ENCODE measurements at places on chromosomes 7 and 10.
A peak's percentile ranks its signal among the peaks of the same experiment; 100 is the strongest.

GRCh38 chr7:82443036-82443546 lies 486 bp downstream of the CACNA2D1 start:
- no peak for DNase-seq

- DNase-seq = no peak
Measured at GRCh38 chr10:870564-871166, 60.8 kb downstream of the LARP4B start.

DNA sequence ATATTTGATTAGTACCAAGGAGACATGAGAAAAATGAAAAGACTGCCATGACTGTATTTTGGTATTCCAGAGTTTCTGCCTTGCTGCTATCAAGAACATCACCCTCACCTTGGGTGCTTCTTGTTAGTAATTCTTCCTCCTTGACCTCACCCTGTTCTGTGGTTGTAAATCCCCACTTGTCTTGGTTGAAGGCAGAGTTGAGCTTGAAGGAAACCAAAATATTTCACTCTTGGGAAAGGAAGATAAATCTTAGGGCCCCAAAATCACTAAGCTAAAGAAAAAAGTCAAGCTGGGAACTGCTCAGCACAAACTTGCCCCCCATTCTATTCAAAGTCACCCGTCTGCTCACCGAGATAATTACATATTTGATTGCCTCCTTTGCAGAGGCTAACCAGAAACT lies 20.6 kb upstream of the AKR1C3 start:
- DNase-seq = no peak

DNA sequence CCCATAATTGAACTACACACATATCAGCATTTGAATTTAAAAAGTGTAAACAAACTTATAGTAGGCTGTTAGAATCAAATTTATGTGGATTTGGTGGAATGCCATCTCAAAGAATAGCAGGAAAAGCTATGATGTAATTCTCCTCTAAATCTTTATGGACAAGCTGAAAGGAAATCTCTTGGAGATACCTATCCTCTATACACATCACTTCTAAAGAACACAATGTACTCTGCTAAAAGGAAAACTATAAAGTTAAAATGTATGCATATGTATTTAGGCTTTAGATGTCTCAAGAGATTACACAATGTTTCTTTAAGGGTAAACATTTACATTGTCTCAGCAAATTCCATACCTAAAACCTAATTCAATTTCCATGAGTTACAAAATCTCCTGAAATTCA lies 323.3 kb downstream of the CRPPA start:
- DNase-seq = no peak

DNA sequence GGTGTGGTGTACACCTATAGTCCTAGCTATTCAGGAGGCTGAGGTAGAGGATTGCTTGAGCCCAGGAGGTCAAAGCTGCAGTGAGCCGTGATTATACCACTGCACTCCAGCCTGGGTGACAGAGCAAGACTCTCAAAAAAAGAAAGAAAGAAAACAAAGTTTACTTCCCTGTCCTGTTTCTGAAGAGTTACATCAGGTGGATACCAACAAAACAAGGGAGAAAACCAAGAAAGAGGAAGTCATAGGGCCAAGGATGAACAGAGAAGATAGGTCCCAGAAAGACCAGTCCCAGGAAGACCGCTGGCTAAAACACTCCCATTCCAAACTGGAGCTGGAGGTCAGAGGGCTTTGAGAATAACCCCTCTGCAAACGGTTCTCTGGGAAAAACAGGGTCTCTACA lies 13.5 kb downstream of the MACROH2A2 start:
- no peak for DNase-seq

GRCh38 chr10:132395704-132396493 lies 1.1 kb upstream of the PWWP2B start:
- no peak for DNase-seq

- no peak for DNase-seq
Measured at GRCh38 chr7:96707901-96708774, 1.5 kb downstream of the SEM1 start.

DNA sequence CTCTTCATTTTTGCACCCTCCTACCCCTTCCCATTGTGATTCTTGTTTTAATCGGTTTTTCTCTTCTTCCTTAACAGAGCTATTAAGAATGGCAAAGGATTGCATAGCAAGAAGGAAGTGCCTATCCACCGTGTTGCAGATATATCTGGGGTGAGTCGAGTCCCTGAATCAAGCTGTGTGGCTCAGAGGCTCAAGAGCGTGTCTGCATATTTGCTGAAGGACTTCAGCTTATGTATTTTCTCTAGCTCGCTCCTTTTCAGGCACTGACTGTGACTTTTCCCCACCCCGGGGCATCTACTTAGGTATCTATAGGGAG lies 126.6 kb downstream of the LRRC4 start:
- DNase-seq = no peak

- DNase-seq = no peak
Measured at GRCh38 chr10:58867683-58868082, 308.8 kb upstream of the PHYHIPL start.

GRCh38 chr7:153320681-153321080 lies 561.1 kb downstream of the ACTR3B start:
- DNase-seq = no peak

- DNase-seq = no peak
Measured at GRCh38 chr10:124175701-124176348, 82.4 kb upstream of the CHST15 start.

DNA sequence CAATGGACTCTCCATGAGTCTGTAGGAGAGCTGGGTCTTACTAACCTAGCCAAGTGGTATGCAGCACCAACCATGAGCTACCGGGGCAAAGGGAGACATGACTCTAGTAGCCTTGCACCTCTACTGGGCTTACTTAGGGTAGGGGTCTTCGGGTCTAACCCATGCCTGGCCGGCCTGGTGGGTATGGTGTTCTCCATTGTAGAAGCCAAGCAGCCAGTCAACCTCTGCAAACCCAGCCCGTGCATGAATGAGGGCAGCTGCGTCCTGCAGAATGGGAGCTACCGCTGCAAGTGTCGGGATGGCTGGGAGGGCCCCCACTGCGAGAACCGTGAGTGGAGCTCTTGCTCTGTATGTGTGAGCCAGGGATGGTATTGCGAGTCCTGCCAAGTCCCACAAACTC lies 51.0 kb downstream of the VWA2 start:
- no peak for DNase-seq

DNA sequence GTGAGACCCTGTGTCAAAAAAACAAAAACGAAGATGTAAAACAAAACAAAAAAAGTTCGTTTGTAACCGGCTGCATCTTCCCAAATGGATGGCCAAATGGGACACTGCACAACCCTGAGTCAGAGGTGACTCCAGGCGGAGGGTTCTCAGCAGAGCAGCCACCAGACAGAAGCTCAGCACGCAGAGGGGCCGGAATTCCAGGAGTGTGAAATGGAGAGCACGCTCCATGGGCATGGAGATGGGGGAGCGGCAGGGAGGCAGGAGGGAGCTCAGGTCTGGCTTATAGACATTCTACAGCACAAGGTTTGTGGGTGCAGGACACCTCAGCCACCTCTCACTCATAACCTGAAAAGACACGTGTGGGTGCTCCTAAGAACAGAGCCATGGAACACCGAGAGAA lies 227.0 kb downstream of the MAD1L1 start:
- DNase-seq = no peak

DNA sequence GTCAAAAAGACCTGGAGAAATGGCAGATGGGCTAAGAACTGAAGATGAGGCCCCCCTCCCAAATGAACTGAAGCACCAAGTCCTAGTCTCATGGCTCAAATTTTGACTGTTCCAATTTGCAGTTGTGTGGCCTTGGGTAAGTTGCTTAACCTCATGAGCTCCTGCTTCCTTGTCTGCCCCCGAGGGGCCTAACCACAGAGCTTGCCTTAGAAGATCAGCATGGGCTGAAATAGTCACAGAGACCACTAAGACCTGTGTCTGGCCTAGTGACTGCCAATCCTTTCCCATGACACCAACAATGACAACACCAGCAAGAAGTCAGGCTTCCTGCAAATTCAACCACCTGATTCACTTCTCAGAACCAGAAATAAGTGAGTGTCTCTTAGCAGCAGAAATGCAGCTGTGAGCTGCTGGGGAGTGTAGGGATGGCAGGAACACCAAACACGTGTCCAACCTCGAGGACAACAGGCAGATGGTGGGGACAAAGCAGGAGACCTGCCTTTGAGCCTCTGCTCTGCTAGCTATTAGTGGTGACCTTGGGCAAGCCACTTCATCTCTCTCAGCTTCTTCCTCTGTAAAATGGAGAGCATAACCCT lies 23.7 kb downstream of the CRHR2 start:
- DNase-seq = no peak

- DNase-seq = no peak
Measured at GRCh38 chr10:14740684-14741247, 33.9 kb downstream of the FAM107B start.

DNA sequence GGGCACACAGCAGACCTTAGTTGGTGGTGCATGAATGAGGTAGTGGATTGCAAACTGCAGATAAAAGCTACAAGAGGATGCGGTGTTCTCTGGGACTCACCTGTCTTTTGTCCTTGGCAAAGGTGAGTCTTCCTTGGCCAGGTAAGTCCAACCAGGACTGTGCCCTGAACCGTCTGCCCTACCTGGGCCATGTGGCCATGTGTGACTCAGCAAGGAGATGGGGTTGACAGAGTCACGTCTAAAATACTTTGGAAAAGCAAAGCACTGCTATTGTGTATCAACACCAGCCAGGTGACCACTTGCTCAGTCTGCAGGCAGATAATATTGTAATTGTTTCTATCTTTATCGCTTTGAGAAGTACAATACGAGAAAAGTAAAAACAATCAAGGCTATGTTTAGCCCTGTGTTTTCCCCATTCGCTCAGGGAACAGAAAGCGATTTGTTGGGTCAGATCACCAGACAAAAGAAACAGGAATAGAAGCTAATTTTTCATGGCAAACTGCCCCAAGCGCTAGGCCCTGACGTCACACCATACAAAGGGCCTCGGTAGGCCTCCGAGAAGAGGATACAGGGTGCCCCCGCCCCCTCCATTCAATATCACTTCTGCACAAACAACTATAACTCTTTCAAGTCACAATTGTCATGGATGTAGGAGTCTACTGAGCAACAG lies 57.3 kb downstream of the FAM53B start:
- no peak for DNase-seq

DNA sequence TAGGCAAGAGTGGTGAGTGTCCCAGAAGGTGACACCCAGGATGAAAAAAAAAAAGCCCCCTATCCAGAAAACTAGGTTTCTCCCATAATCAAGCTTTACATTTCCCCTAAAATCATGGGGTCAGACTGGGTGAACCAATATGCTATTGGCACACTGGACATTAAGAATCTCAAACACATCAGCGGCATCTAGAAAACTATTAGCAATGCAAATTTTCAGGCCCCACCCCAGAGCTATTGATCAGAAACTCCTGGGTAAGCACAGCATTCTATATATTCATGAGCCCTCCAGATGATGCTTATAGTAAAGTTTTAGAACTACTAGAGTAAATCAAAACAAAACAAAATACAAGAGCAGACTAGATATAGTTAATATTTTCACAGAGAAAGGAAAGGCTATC lies 36.4 kb downstream of the IQUB start:
- no peak for DNase-seq

- no peak for DNase-seq
Measured at GRCh38 chr7:36037121-36037662, 115.9 kb upstream of the EEPD1 start.

GRCh38 chr10:27747096-27747451 lies 1.5 kb upstream of the MKX start:
- no peak for DNase-seq

- DNase-seq = no peak
Measured at GRCh38 chr10:49745756-49746155, 16.4 kb downstream of the OGDHL start.

DNA sequence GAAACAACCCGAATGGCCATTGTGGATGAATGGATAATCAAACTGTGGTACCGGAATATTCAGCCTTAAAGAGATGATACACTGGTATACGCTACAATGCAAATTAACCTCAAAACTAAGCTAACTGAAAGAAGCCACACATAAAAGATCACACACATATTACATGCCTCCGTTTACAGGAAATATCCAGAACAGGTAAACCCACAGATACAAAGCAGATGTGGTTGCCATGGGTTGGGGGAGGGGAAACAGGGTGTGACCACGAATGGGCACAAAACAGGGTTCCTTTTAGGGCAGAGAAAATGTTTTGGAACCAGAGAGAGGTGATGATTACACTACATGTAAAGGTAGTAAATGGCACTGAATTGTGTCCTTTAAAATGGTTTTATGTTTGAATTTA lies 16.6 kb downstream of the ESYT2 start:
- DNase-seq = peak; percentile 51

DNA sequence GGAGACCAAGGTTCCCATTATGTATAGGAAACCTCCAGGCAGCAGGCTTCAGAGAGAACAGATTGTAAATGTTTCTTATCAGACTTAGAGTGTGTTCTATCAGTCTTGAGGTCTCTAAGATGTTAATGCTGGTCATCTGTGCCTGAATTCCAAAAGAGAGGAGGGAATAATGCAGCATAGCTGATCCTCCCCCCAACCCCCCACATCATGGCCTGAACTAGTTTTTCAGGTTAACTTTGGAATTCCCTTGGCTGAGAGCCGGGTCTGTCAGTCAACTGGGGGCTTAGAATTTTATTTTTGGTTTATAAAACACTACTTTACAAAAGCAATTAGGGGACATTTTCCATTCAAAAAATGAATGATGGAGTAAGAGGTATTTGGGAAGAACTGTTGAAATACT lies 184.3 kb downstream of the NEBL start:
- no peak for DNase-seq

DNA sequence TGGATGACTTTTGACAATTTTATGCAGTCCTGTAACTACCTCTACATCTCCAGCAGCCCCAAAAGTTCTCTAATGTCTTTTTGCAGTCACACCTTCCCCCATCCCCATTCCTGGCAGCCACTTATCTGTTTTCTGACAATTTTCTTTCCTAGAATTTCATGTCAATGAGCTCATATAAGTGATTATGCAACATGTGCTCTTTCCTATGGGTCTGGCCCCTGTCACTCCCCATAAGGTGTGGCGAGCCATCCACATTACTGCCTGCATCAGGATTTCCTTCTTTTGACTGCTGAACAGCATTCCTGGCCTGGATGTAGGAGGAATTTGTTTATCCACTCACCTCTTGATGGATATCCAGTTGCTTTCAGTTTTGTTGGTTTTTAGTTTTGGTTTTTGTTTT lies 146.7 kb upstream of the MGMT start:
- DNase-seq = no peak

- DNase-seq = no peak
Measured at GRCh38 chr7:12256090-12256489, 45.0 kb downstream of the TMEM106B start.

GRCh38 chr10:44307691-44308090 lies 77.2 kb downstream of the CXCL12 start:
- DNase-seq = no peak

- DNase-seq = no peak
Measured at GRCh38 chr7:69283421-69283820, 314.9 kb upstream of the AUTS2 start.

DNA sequence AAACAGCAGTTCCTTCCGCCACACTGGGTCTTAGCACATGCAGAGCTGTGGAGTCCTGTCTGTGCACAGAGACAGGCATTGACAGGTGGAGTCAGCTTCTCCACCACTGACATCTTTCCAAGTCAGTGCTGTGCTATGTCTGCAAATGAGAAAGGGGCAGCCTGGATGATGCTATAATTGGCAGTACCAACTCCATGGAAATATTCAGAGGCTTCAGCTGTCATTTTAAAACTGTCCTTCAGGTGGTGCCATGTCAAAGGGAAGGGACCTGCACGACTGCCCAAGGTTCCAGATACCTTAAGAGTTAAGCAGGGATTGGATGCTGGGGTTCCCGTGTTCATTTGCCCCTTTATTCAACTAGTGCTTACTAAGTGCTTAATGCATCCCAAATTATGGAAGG lies 258.0 kb upstream of the PRKCQ start:
- DNase-seq = no peak

Measured in stimulated activated CD4-positive, alpha-beta T cell treated with anti-CD3 and anti-CD28 coated beads, Interleukin-4, amount 100 ng/mL, for 24 hours (primary cell).